ENCODE measurements at places on chromosomes 11 and 22. TPM values are rescaled to one million over a fixed set of nuclear protein-coding genes. Genes with fewer than 3 reads are reported as not detected.
A peak's percentile ranks its signal among the peaks of the same experiment; 100 is the strongest.

OR4D10 gene
- not detected for total RNA-seq

TMEM191C gene
- total RNA-seq, result 3.2 TPM

MYO7A gene
- total RNA-seq, result 61.0 TPM

MPPED2 gene
- 5.5 TPM for total RNA-seq

CNGA4 gene
- total RNA-seq, result 0.54 TPM

TRIM34 gene
- 16.1 TPM for total RNA-seq

RTN4RL2 gene
- total RNA-seq, result 0.39 TPM

- no peaks in the 10 kb centered on the region for H3K4me1 ChIP-seq
- no peak overlapping the region for H3K27ac ChIP-seq
- H3K4me3 ChIP-seq, result no peak overlapping the region
- H3K36me3 ChIP-seq, result no peaks in the 10 kb centered on the region
- DNase-seq, result no peak
Observed at GRCh38 chr11:33988586-33989370, 62.8 kb upstream of the CAPRIN1 start.

DNA sequence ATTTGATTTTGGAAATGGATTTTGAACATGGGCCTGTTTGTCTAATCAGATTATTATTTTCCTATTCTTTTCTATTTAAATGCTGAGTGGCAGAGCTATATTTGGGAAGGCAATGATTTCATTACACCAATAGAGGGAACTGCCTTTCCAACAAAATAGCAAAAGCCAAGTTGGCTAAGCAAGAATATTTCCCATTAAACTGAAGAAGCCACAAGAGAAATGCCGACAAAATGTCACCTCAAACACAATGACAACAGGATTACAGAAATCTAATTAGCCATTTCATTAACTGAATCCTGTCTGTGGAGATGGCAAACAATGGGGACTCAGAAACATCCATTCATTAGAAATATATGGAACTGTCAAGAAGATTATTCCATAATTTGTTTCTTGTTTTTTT lies 1593.1 kb upstream of the RAG2 start:
- DNase-seq, result no peak
- H3K27me3 ChIP-seq, result no peaks in the 10 kb centered on the region
- no peak overlapping the region for H3K27ac ChIP-seq
- H3K4me1 ChIP-seq, result no peaks in the 10 kb centered on the region

DNA sequence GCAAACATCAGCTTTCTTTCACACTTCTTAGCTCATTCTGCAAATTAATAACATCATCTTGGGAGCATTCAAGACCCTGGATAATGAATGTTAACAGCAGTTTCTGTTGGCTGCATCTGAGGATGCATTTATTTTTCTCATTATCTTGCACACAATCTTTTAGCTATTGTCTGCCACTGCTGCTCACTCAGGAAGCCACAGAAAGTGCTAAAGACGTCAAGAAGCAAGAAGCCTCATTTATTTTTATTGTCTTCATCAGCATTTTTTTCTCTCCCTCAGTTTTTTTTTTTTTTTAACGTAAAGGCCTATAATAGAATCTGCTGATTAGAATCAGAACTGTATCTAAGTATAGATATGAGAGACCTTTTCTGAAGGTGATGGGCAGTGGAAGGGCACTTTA lies 1339.4 kb downstream of the FAM181B start:
- H3K4me1 ChIP-seq, result no peaks in the 10 kb centered on the region
- no peak overlapping the region for H3K27ac ChIP-seq
- H3K36me3 ChIP-seq, result no peaks in the 10 kb centered on the region
- DNase-seq, result no peak
- H3K27me3 ChIP-seq, result no peaks in the 10 kb centered on the region

GRCh38 chr11:28838741-28839140 lies 730.6 kb downstream of the METTL15 start:
- no peak overlapping the region for H3K4me3 ChIP-seq
- H3K4me1 ChIP-seq, result no peaks in the 10 kb centered on the region
- no peaks in the 10 kb centered on the region for H3K27me3 ChIP-seq
- H3K36me3 ChIP-seq, result no peaks in the 10 kb centered on the region

DNA sequence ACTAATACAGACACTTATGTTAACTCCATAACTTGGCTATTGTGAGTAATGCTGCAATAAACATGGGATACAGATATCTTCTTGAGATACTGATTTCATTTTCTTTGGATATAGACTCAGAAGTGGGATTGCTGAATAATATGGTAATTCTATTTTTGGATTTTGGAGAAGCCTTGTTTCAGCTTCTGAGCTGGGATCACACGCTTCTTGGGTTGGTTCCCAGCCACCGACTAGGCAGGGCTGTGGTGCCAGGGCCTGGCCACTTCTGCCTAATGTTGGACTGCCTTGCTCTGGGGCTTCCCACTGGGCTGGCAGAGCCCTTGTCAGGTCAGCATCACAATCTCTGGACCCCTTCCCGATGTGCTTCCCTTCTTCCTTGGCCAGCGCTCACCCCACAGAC lies 14.0 kb upstream of the MCHR1 start:
- no peaks in the 10 kb centered on the region for H3K36me3 ChIP-seq
- H3K27me3 ChIP-seq, result no peaks in the 10 kb centered on the region
- no peak overlapping the region for H3K4me3 ChIP-seq
- peaks cover 6% of the 10 kb centered on the region for H3K4me1 ChIP-seq

DNA sequence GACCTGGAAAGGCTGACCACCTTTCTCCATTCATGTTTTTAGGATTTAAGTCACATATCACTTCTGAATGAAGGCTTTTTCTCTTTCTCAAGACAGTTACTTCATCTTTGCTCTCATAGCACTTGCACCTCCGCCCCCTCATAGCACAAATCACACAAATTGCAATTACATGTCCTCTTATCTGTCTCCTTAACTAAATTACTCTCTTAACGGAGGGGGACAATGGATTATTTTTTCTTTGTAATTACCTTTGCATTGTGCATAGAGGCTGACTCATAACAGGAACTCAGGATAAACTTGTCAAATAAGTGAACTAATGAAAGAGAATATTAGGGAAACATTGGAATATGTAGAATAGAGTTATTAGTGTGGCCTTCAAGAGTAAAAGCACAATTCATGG lies 94.7 kb downstream of the MUC15 start:
- no peak overlapping the region for H3K27ac ChIP-seq
- no peak overlapping the region for H3K4me3 ChIP-seq
- H3K36me3 ChIP-seq, result no peaks in the 10 kb centered on the region
- H3K4me1 ChIP-seq, result no peaks in the 10 kb centered on the region

DNA sequence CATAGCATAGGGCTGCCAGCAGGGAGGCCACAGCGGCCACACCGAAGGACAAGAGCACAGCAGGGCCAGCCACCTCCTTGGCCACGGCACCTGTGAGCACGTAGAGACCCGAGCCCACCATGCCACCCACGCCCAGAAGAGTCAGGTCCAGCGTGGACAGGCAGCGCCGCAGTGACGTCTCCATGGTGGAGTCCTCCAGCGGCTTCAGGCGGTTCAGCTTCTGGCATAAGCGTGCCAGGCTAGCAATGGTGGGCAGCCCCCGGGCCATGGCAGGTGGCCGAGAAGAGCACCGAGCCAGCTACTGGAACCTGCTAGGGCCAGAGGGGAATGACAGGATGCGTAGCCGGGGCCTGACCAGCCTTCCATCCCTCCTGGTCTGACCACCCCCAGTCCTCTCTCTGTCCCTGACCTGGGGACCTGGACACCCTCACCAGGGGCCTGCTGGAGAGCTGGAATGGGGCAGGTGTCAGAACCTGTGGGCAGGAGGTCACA lies 770 bp downstream of the SLC7A4 start:
- no peaks in the 10 kb centered on the region for H3K27me3 ChIP-seq
- no peak overlapping the region for H3K27ac ChIP-seq
- peaks cover 14% of the 10 kb centered on the region for H3K4me1 ChIP-seq

DNA sequence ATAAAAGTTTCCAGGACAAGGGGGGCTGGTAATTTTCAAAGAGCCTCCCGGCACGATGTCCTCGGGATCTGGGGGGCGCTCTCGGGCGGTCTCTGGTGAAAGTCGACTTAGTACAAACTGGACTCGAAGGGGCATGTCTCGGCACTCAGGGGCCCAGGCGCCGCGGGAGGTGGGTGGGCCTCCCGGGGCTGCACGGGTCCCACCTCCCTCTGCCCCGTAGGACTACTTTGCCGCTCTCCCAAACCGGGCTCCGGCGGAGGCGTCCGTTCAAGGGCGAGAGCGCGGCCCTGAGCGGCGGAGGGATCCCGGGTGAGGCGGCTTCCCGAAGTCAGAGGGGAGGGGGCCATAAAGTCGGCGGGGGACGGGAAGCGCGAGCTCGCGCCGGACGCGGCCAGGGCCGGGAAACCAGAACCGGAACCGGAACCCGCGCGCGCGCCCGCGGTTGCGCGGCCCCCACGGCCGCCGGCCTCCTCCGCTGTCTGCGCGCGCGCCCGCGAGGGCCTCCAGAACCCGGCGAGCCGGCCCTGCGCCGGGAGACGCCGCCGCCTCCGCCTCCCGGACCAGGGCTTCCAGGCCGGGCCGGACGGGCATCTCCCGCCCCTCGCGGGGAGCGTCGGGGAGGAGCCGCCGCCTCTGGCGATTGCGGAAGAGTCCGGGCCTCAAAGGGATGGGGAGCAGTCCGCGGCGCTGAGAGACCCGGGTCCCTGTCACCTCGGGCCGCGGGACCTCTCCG lies at the start of gene ARHGEF12:
TSS of gene ARHGEF12 (plus strand) at position 506 of the 733 bp plus-strand sequence. CDS start 831 bp downstream, outside the sequence.
- H3K4me1 ChIP-seq, result peaks cover 55% of the 10 kb centered on the region
- peak within 1 kb of the TSS; percentile 84 for H3K4me3 ChIP-seq
- peak; percentile 96 for DNase-seq
- peak within 1 kb of the TSS; percentile 87 for H3K27ac ChIP-seq
- H3K27me3 ChIP-seq, result no peaks in the 10 kb centered on the region

DNA sequence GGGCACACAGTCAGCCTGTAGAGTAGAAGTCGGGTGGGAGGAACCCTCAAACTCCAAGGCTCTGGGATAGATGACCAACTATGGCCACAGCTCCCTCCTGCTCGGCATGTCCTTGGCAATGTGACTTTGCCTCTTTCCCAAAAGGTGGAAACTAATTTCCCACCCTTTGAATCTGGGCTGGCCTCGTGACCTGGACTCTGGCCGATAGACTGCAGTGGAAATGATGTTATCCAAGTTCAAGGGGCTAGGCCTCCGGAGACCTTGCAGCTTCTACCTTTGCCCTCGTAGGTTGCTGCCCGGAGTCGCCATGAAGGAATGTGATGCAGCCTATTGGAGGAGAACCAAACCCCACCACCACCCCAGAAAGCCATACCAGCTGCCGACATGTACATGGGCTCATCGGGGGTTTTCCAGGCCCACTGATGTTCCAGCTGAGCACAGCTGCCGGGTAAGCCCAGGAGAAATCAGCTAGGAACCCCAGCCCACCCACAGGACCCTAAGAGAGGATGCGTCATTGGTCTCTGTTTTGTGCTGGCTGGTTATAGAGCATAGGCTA lies 30.4 kb downstream of the KCNJ4 start:
- H3K27me3 ChIP-seq, result no peaks in the 10 kb centered on the region
- H3K36me3 ChIP-seq, result no peaks in the 10 kb centered on the region
- DNase-seq, result no peak
- H3K27ac ChIP-seq, result no peak overlapping the region

- no peak overlapping the region for H3K27ac ChIP-seq
- DNase-seq, result no peak
- no peak overlapping the region for H3K4me3 ChIP-seq
- no peaks in the 10 kb centered on the region for H3K4me1 ChIP-seq
- no peaks in the 10 kb centered on the region for H3K36me3 ChIP-seq
- no peaks in the 10 kb centered on the region for H3K27me3 ChIP-seq
Observed at GRCh38 chr22:44221710-44222475, 41.2 kb downstream of the PARVG start.

- H3K4me1 ChIP-seq, result no peaks in the 10 kb centered on the region
- no peak for DNase-seq
- H3K4me3 ChIP-seq, result no peak overlapping the region
- no peak overlapping the region for H3K27ac ChIP-seq
- peaks cover 36% of the 10 kb centered on the region for H3K36me3 ChIP-seq
- no peaks in the 10 kb centered on the region for H3K27me3 ChIP-seq
Observed at GRCh38 chr22:45768490-45768889, 96.9 kb downstream of the ATXN10 start.

DNA sequence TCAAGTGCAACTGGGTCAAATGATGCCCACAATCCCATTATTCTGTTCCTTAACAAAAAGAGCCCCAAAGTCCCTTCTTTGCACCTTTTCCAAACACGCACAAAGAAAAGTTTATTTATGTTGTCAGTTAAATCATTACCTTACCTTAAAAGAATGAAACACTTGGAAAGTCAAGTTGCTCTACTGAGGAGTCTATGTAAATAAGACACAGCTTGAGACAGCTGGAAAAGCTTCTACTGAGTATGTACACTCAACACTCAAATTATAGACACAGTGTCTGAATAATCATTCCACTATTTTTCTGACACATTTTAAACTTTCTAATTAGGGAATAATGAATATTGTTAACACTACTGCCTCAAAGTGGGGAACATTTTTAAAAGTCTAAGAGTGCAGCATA lies 21.6 kb upstream of the PHLDA2 start:
- H3K4me1 ChIP-seq, result peaks cover 47% of the 10 kb centered on the region
- no peak for DNase-seq
- H3K36me3 ChIP-seq, result peaks cover 100% of the 10 kb centered on the region

DNA sequence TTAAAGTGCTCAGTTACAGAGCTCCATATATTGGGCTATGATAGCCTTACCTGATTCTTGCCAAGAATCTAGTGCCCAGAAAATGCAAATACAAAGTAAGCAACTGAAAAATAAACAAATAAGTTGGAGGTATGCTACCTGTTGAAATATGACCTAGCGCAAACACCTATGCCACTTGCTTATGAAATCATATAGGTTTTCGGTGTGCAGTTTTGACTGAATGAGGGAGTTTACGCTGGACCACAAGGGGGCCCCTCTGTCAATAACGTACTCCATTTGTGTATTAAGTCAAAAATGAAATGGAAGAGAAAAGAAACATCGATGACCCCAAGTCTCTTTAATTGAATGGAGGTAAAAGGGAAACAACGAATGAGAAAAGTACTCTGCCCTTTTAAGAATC lies 84.9 kb upstream of the TRIM77 start:
- no peaks in the 10 kb centered on the region for H3K27me3 ChIP-seq

- no peaks in the 10 kb centered on the region for H3K4me1 ChIP-seq
- no peak overlapping the region for H3K4me3 ChIP-seq
- DNase-seq, result no peak
- H3K36me3 ChIP-seq, result no peaks in the 10 kb centered on the region
- no peak overlapping the region for H3K27ac ChIP-seq
Observed at GRCh38 chr11:14924318-14924717, 32.3 kb upstream of the CYP2R1 start.

GRCh38 chr11:133977067-133977677 lies 20.4 kb upstream of the IGSF9B start:
- no peaks in the 10 kb centered on the region for H3K4me1 ChIP-seq
- no peak overlapping the region for H3K4me3 ChIP-seq
- H3K27me3 ChIP-seq, result no peaks in the 10 kb centered on the region
- no peaks in the 10 kb centered on the region for H3K36me3 ChIP-seq
- H3K27ac ChIP-seq, result no peak overlapping the region
- DNase-seq, result no peak

GRCh38 chr22:22558972-22559603 lies at the start of gene PRAME:
Gene PRAME (minus strand): TSS chr22:22559265. CDS start chr22:22556832, 2,433 bp downstream.
- peak; percentile 88 for DNase-seq
- peaks cover 10% of the 10 kb centered on the region for H3K4me1 ChIP-seq
- no peak within 1 kb of the TSS for H3K4me3 ChIP-seq
- no peak within 1 kb of the TSS for H3K27ac ChIP-seq
- H3K27me3 ChIP-seq, result peaks cover 4% of the 10 kb centered on the region

All from spleen (tissue), 13 donors.